ENCODE measurements at places on chromosomes 1 and 21. TPM values are rescaled to one million over a fixed set of nuclear protein-coding genes. Genes with fewer than 3 reads are reported as not detected.

PGM1 gene
- total RNA-seq: 57.0 TPM

RIMKLA gene
- 0.30 TPM for total RNA-seq

KLHDC7A gene
- total RNA-seq: 0.21 TPM

MFSD2A gene
- total RNA-seq: 16.2 TPM

GBP3 gene
- total RNA-seq: 25.8 TPM

DYNLT4 gene
- not detected for total RNA-seq

CELA3B gene
- 47.7 TPM for total RNA-seq

OLIG2 gene
- total RNA-seq: not detected

XCL1 gene
- total RNA-seq: not detected

RPTN gene
- total RNA-seq: not detected

SAMD11 gene
- 7.1 TPM for total RNA-seq

NBPF19 gene
- 24.6 TPM for total RNA-seq

LRRC7 gene
- 11.1 TPM for total RNA-seq

FPGT gene
- 17.8 TPM for total RNA-seq

PDC gene
- not detected for total RNA-seq

FMO3 gene
- total RNA-seq: 3.9 TPM

FALEC gene
- not detected for total RNA-seq

ELF3 gene
- not detected for total RNA-seq

TEDDM1 gene
- total RNA-seq: not detected

IQGAP3 gene
- total RNA-seq: 0.44 TPM

MPZ gene
- 570 TPM for total RNA-seq

PGLYRP3 gene
- not detected for total RNA-seq

SPRR1B gene
- not detected for total RNA-seq

STPG1 gene
- 3.3 TPM for total RNA-seq

RGS18 gene
- 0.42 TPM for total RNA-seq

TFF3 gene
- 6.5 TPM for total RNA-seq

GREM2 gene
- total RNA-seq: 0.39 TPM

C21orf91 gene
- 14.2 TPM for total RNA-seq

RGS13 gene
- 0.22 TPM for total RNA-seq

SLC45A1 gene
- 5.4 TPM for total RNA-seq

SPATA21 gene
- total RNA-seq: not detected

PM20D1 gene
- 6.7 TPM for total RNA-seq

MSH4 gene
- total RNA-seq: 0.60 TPM

PGD gene
- total RNA-seq: 160 TPM

DEGS1 gene
- total RNA-seq: 61.5 TPM

CACNA1E gene
- total RNA-seq: not detected

FCMR gene
- total RNA-seq: 1.8 TPM

COL6A2 gene
- total RNA-seq: 777 TPM

SERPINC1 gene
- not detected for total RNA-seq

EXTL1 gene
- 30.6 TPM for total RNA-seq

ALPL gene
- total RNA-seq: 4.2 TPM

KDF1 gene
- total RNA-seq: not detected

MROH7 gene
- total RNA-seq: 4.9 TPM

MYBPH gene
- total RNA-seq: not detected

RSRP1 gene
- 191 TPM for total RNA-seq

IL10RB gene
- total RNA-seq: 27.3 TPM

NCMAP gene
- total RNA-seq: 132 TPM

MSTO1 gene
- total RNA-seq: 19.8 TPM

OR2M2 gene
- not detected for total RNA-seq

ATP6V1G3 gene
- not detected for total RNA-seq

SPATA46 gene
- not detected for total RNA-seq

Data from tibial nerve (tissue), 4 donors.